ENCODE measurements at places on chromosomes 5 and 9. TPM values are rescaled to one million over a fixed set of nuclear protein-coding genes. Genes with fewer than 3 reads are reported as not detected.

The PTRH1 gene
- total RNA-seq, result 12.3 TPM

The GNAQ gene
- 27.8 TPM for total RNA-seq

The FOCAD gene
- total RNA-seq, result 28.8 TPM

The GRM6 gene
- total RNA-seq, result not detected

The SPINK1 gene
- not detected for total RNA-seq

The SLC34A3 gene
- not detected for total RNA-seq

The LRRTM2 gene
- total RNA-seq, result 0.12 TPM

The SLC25A25 gene
- total RNA-seq, result 13.7 TPM

The WHRN gene
- total RNA-seq, result 7.0 TPM

The IL13 gene
- not detected for total RNA-seq

The FBP1 gene
- total RNA-seq, result 3.4 TPM

The CATSPER3 gene
- 0.68 TPM for total RNA-seq

The ANKH gene
- total RNA-seq, result 138 TPM

The CDH9 gene
- total RNA-seq, result not detected

The SHISAL2B gene
- not detected for total RNA-seq
